ENCODE measurements at places on chromosomes 4 and X.

DNA sequence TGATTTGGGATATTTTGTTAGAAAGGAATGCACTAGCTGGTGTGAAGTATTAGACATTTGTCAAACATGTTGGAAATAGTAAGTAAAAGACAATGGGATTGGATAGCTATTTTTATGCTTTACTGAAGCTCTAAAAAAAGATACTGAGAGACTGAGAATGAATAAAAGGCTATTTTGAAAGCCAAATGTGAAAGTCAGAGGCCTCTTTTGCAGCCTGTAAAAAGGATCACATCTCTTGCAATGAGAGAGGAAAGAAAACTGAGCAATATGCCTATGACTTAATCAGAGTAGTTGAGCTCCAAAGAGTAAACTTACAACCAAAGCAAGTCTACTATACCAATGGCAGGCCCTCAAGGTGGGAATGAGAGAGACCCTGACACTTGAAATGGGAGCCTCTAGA, 212.6 kb upstream of the LCORL start:
- DNase-seq: no peak

DNA sequence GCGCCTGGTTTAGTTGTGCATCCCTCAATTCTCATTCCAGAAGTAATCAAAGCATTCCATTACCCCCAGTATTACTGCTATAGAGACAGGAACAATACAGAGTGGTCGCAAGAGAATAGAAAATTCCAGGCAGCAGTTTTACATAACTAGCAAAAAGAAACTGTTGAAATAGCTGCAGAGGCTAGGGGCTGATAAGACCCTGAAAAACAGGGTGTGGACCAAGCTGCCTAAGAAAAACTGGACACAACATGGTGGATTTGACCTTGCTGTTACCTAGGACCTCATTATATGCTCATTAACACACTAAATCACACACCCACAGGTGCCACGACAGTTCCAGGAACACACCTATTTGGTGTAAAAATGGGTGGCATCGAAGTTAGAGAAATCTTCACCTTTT, 15.4 kb downstream of the EPGN start:
- DNase-seq: no peak

GRCh38 chrX:48800574-48801279, 1.1 kb upstream of the HDAC6 start:
- no peak for DNase-seq

DNA sequence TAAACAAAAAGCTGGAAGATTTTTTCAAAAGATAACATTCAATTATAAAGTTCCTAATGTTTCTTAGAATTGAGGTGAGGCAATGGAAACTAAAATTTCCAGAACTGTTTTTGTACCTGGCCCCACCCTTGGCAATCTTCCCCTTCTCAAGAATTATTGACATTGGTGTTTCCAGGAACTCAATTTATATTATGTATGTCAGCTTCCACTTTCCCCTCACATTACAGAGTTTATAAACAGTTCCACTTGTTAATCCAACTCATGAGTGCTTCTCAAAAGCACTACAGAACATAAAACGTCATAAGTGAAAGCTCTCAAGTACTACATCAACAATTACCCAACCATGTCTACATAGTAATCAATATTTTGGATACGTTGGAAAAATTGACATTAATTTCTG, 107.4 kb downstream of the FAM13A start:
- no peak for DNase-seq
